ENCODE measurements at places on chromosomes 1 and 21.

- no peak for DNase-seq
These were observed 5.4 kb upstream of the LAMC2 start for GRCh38 chr1:183180634-183181056.

DNA sequence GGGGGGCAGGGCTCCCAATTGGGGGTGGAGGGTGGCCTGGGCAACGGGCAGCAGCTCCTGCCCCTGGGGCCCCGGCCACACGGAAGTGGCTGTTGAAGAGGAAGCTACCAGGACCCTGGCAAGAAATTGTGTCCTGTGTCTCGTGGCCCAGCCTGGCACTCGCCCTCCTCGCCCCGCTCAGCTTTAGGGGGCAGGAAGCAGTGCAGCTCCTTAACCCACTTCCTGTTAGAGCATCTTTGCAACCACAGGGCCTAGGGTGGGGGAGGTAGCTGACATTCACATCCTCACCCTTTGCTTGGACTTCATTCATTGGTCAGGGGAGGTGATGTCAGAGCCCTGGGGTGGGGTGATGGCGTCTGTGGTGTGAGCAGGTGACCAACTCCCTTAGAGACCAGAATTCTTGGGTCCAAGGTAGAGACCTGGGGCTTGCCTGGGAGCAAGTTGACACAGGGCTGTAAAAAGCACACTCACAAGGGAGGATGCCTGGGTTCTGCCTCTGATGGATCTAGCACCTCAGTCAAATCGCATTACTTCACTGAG is at the start of gene ARHGAP30:
ARHGAP30 (minus strand) TSS at position 161 of the 540 bp plus-strand sequence. CDS start 267 bp downstream, outside the sequence.
- peak; percentile 80 for DNase-seq

- DNase-seq: no peak
These were observed 39.8 kb upstream of the RAB4A start for GRCh38 chr1:229230893-229231753.

DNA sequence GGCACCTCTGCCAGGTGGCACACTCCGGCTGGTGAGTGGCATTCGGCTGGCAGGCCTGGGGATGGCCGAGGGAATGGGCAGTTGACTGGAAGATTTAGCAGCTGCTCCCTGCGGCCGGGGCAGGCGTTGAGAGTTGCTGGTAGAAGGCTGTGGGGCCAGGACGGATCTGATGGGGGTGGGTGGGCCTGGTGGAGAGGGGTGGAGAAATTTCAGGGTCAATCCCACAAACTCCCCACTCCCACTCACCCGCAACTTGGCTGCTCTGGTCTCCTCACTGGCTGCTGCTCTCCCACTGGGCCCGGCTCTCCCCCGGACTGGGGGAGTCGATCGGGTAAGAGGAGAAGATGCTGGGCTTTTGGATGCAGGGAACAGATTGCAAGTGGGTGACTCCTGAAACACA is 2.1 kb downstream of the PSRC1 start:
- no peak for DNase-seq

- DNase-seq: no peak
These were observed 586.1 kb upstream of the ZP4 start for GRCh38 chr1:238476841-238477240.

DNA sequence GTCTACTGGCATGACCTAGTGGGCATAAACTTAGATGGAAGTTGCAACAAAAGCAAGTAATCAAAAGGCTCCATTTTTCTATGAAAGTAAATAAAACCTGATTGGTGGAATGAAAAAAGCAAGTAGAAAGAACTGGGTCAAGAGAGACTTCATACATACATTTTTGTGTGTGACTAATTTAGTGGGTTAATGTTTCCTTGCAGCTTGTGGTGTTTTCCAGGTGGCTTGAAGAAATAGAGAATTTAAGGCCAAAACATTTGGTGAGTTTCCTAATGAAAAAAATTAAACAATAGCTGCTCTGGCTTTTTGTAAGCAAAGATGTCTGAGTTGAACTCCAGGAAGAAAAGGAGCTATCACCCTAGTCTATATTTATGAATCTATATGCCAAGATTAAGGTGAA is 71.0 kb downstream of the ZC3H11B start:
- no peak for DNase-seq

- no peak for DNase-seq
These were observed 30.8 kb downstream of the ADAMTS1 start for GRCh38 chr21:26814386-26814785.

Data from stimulated activated CD4-positive, alpha-beta T cell treated with anti-CD3 and anti-CD28 coated beads, Interleukin-4, amount 100 ng/mL, for 4 hours (primary cell).